Left renal pelvis (tissue), 4 donors: ENCODE measurements at places on chromosomes 16 and 17.

GRCh38 chr17:58300336-58300735 is 19.6 kb upstream of the MPO start:
- no peak for DNase-seq

- no peak for DNase-seq
Observed at GRCh38 chr16:66299349-66299748, 67.1 kb upstream of the CDH5 start.

DNA sequence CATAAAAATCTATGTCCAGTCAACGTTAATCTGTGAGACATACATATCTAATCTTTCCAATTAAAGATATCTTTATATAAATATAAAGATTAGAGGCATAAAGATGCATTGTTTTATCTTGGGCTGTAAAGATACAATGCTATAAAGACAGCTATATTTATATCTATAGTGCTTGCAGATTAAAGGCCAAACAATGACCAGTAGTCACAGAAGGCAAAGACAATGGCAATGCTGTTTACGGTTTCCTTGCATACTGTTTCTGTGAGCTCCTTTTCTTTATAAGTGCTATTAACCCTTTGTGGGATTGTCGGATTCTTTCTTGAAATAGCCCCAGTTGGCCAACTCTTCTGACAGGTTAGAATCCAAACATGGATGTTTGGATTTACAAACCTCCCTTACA is 85.5 kb upstream of the SALL1 start:
- DNase-seq: no peak

- no peak for DNase-seq
Observed at GRCh38 chr17:1169221-1169928, 10.4 kb downstream of the ABR start.

DNA sequence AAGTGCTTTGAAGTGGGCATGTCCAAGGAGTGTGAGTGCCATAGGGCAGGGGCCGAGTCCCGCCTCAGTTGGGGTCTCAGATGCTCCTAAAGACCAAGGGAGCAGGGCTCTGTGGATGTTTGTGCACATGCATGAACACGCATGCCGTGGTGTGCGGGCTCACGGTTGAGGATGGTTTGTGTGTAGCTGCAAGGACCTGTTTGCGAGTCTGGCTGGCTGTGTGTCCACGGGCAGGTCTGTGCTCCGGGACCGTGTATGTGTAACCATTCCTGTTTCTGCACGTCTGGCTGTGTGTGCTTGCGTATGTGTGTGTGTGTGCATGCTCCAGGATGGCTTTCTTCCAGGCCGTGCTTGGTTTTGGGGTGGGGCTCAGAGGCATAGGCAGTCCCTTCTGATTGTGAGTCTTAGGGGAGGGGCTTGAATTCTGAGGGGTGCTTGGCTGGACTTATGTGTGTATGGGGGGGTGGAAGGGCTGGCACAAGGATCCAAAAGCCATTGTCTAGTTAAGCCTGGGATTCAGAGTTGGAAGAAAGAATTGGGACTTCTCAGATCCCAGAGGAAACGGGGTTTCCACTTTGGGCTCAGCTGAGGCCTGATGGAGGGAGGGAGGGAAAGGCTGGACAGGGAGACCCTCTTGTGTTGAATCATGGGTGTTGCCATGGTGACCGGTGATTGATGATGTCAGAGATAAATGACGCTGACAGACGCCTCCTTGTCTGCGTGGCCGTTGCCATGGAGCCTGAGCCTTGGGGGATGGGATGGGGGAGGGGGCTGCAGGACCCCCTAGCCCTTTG is 14.4 kb downstream of the GJD3 start:
- no peak for DNase-seq

- no peak for DNase-seq
Observed at GRCh38 chr16:83300326-83300725, 507.5 kb upstream of the HSBP1 start.

DNA sequence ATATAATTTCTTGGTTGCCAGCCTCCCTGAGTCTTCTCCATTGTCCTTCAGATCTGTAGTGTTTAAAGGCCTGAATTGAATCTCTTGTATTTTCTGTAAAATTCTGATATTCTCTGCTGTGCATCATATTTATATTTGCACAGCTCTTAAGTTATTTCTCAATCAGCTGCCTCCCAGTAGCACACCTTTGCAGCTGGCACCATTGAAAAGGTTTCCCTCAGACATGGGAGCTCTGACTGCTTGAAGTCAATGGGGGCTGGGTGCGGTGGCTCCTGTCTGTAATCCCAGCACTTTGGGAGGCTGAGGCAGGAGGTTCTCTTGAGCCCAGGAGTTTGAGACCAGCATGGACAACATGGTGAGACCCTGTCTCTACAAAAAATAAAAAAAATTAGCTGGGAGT is 40.4 kb downstream of the PITPNC1 start:
- DNase-seq: no peak

GRCh38 chr17:310111-311010 is 42.2 kb downstream of the RPH3AL start:
- no peak for DNase-seq

- no peak for DNase-seq
Observed at GRCh38 chr17:55872374-55872773, 121.5 kb downstream of the PCTP start.

- DNase-seq: no peak
Observed at GRCh38 chr16:133716-134115, 4.8 kb downstream of the NPRL3 start.

- DNase-seq: no peak
Observed at GRCh38 chr17:78250891-78251772, 19.7 kb downstream of the TMEM235 start.

GRCh38 chr16:53482123-53482522 is 20.9 kb downstream of the AKTIP start:
- DNase-seq: no peak

DNA sequence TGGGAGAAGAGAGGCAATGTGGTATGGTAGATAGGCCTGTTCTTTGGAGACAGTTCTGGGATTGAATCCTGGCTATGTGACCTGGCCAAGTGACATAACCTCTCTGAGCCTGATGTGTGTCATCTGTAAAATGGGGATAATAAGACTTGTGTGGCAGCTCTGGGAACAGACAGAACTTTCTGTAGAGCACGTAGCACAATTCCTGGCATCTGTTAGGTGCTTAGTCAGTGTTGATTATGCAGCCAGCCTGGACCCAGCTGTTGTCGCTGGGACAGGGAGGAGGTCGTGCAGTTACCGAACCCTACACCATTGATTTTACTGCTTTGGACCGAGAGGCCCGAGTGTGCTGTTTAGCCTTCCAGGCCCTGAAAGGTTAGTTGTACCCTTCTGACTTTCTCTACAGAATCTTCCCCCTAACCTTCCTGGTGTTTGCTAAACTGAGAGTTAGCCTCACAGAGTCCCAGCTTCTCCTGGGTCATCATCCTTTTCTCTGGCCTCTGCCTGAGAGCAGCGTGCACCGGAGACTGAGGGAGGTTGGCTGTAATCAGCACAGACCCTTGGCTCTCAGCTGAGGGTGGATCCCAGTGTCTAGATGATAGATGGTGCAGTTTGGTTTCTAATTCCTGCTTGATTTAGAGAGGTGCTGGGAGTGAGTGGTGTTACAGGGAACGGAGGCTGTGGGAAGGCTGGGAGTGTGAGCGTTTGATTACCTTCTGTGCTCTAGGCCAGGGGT is 31.9 kb downstream of the MSI2 start:
- DNase-seq: no peak

GRCh38 chr16:51952500-51952899 is 594.4 kb downstream of the TOX3 start:
- no peak for DNase-seq

DNA sequence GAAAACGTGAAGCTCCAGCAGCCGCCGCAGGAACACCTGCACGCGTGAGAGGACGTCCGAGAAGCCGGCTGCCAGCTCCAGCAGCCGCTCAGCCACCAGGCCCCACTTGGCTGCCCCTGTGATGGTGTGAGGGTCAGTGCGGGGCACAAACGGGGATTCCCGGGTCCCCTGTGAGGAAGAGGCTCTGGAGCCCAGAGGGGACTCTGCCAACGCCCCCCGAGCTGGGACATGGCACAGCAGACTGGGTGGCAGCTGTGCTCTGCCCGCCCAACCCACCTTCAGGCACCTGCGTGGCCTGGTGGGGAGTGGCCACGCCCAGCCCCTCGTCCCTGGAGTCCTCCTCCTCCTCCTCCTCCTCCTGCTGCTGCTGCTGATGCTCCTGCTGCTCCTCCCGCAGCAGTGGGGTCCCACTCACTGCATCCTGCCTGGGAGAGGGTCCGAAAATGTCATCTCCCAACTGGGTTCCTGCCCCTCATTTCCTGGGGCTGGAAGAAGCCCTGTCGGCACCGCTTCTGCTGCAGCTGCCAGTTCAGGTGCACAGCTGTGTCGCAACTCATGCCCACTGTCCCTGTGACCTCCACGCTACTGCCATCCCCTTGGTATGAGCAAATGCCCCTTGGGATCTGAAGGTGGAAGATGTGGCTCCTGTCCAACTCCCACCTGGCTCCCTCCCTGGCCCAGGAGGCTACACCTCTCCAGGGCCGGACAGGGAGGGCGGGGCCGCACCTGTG is 27.5 kb downstream of the CTU2 start:
- DNase-seq: no peak

GRCh38 chr17:60724647-60725046 is 47.0 kb downstream of the BCAS3 start:
- no peak for DNase-seq

DNA sequence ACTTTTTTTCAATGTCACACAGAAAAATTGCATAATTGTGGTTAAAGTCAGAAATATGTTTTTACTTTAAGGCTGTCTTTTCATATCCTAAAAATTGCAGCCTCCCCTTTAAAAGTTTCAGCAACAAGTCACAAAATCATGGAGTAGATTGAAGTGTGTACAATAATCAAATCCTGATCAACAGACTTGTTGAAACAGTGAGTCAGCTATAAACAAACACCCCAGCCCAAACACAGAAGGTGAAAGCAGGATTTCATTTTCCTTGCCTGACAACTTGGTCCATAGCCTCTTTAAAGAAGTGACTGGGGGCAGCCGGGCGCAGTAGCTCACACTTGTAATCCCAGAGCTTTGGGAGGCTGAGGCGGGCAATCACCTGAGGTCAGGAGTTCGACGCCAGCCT is 59.9 kb downstream of the WNT3 start:
- DNase-seq: no peak

GRCh38 chr16:22235839-22236745 is 30.0 kb downstream of the EEF2K start:
- DNase-seq: no peak

DNA sequence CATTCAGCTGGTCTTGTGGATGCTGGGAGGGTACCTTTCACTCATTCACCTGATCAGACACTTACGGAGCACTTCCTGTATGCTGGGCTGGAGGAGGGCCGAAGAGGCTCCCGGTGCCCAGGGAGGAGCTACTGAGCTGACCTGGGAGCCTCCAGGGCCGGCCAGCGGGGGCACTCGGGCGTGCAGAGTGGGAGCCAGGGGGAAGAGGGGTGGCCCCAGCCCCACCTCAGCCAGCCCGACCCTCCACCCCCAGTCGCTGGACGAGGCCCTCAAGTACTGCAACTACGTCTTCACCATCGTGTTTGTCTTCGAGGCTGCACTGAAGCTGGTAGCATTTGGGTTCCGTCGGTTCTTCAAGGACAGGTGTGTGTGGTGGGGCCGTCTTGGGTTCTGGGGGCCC is 10.3 kb downstream of the TPSG1 start:
- DNase-seq: no peak

GRCh38 chr17:4666296-4666695 is 24.8 kb upstream of the ALOX15 start:
- DNase-seq: no peak

DNA sequence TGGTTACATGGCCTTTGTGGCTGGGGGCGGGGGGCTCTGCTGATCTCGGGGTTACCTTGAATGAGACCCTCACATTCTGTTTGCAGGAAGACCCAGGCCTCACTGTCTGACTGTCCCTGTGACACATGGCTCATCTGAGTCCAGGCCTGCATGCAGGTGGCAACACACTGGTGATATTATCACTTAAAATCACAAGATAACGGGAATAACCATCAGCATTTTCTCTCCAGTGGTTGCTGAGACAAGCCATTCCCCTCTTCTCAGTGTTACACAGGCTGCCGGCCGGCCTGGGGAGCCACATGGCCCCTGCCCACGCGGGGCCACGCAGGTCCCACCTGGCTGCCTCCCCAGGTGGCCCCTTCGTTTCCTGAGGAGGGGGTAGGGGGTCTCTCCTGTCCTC is 197.6 kb downstream of the ENGASE start:
- no peak for DNase-seq
